Activated CD4-positive, CD25-positive, alpha-beta regulatory T cell (primary cell): ENCODE measurements at places on chromosomes 5 and 9.

GRCh38 chr5:174317256-174317894 is 271.9 kb downstream of the NSG2 start:
- no peak for DNase-seq

DNA sequence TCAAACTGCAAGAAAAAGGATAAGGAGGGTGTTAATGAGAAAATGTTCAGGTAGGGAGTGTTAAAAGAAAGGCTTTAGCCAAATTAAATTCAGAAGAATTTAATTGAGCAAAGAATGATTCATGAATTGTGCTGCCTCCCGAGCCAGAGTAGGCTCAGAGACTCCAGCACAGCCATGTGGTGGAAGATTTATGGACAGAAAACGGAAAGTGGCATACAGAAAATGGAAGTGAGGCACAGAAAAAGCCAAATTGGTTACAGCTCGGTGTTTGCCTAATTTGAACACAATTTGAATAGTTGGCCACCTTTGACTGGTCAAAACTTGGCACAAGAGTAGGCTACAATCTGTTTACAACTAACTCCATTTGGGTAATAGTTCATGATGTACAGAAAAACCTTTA is 9.6 kb upstream of the SLC30A5 start:
- DNase-seq: no peak

DNA sequence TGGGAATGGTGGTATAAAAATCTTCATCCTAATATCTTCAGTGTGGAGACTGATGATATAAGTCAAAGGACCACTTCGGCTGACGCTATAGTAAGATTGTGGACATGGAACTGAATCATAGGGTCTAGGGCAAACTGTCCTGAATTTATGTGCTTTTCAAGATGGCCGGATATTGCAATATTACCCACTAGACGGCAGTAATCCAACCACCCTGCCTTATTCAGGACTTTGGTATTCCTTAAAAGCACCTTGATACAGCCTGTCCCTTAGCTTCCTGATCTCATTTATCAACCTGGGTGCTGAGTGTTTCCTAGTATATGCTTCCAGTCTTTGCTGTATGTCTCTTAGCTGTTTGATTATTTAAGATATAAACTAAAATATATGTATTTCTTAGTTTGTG is 71.2 kb upstream of the COX7C start:
- no peak for DNase-seq

- peak; percentile 0 for DNase-seq
These were observed 144.6 kb downstream of the CETN3 start for GRCh38 chr5:90264689-90265544.

- DNase-seq: no peak
These were observed 367.5 kb downstream of the KDM4C start for GRCh38 chr9:7125231-7125630.

DNA sequence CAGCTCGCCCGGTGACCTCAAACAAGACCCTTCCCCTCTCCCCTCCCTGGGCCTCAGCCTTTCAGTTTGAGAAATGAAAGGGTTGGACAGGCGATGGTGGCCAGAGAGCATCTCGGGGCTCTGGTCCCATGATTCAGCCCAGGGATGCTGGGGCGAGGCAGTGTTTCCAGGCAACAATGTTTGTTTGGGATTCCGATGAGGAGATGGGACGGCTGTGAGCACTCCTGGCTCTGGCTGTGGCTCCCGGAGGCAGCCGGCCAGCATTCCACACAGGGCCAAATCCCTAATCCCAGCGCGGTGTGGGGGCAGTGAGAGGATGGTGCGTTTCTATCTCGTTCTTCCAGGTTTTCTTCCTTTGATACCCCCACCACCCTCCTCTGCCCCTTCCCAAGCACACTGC is 66.0 kb downstream of the HMCN2 start:
- no peak for DNase-seq

DNA sequence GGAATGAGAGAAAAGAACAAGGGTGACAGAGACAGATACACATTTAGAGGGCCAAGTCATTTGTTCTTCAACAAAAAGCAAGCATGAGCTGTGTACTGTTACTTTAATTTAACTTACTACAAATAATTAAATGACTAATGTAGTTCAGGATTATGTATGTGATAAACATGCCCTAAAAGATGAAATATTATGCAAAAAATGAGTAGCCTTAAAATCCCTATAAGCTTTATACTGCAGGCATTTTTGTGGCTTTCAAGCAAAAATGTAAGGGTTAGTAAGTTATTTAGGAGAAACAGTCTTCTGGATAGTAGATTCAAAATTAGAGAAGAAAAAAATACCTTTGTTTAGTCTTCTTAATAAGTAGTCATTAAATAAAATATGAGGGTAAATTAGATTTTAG is 431.2 kb downstream of the CSNK1G3 start:
- no peak for DNase-seq

DNA sequence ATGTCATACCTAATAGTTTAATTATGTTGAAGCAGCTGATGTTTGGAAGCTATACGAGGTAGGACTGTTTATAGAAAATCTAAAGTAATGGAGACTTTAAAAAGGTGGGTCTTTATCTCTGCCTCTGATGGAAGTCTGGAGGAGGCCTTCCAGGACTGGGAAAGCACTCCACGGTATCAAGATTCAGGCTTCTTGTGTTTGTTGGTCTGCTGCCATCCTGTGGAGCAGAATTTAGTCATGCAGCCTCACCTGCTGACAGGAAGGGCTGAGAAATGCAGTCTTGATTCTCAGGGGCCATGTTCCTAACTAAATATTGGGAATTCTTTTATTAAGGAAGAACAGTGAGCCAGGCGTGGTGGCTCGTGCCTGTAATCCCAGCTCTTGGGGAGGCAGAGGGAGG is 15.9 kb downstream of the SPDL1 start:
- DNase-seq: no peak

- DNase-seq: no peak
These were observed 25.2 kb upstream of the ASPN start for GRCh38 chr9:92507496-92507895.

DNA sequence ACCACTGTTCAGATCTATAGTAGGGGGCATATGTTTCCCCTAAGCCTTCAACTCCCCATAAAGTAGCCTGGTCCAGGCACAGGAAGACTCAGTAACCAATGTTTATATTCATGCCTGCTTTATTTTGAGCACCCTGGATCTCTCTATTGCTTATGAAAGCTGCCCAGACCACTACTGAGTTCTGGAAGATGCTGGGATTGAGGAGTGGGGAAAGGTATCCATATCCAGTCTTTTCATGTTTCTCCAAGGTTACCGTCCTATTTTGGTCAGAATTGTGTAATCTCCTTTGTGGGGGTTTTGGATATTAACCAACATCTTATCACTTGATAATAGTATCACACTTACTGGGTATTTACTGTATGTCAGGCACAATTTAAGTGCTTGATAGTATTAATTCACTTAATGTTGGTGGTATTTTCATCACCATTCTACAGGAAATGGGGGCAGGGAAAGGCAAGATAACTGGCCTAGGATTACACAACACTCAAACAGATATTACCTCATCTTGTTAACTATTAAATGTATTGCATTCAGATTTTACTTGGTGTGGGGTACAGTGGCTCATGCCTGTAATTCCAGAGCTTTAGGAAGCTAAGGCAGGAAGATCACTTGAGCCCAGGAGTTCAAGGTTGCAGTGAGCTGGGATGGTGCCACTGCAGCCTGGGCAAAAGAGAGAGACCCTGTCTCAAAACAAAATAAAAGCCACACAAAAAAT is 36.3 kb downstream of the RUSC2 start:
- no peak for DNase-seq

DNA sequence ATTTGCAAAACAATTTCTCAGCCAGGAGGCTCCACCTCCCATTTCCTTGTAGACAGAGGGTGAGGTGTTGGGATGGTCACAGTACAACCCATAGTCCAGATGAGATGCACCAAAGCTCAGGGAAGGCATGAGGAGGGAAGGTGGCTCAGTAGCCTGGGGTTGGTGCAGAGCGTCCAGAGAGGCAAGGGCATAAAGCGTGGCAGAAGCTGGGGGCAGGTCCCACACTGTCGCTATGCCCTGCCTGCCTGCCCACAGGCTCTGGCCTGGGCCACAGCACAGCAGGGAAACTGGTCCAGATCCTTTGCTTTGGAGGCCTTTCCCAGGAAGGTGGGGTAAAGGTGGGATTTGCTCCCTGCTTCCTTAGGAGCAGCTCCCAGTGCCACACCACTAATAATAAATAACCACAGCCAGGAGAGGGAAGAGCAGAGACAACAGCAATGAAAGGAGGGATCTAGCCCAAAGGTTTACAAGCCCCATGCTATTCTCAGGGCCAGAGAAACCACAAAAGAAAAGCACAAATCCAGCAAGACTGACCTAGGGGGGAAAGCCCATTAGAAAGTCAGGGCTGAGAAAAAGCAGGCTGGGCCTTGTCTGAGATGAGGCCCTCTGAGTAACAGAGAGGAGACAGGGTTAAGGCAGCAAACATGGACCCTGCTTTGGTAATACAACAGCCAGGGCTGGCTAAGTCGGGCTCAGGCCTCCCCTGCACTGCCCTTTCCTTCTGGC is 27.2 kb downstream of the PCDHGC5 start:
- DNase-seq: no peak

- DNase-seq: no peak
These were observed 680 bp upstream of the LPCAT1 start for GRCh38 chr5:1524481-1524798.

DNA sequence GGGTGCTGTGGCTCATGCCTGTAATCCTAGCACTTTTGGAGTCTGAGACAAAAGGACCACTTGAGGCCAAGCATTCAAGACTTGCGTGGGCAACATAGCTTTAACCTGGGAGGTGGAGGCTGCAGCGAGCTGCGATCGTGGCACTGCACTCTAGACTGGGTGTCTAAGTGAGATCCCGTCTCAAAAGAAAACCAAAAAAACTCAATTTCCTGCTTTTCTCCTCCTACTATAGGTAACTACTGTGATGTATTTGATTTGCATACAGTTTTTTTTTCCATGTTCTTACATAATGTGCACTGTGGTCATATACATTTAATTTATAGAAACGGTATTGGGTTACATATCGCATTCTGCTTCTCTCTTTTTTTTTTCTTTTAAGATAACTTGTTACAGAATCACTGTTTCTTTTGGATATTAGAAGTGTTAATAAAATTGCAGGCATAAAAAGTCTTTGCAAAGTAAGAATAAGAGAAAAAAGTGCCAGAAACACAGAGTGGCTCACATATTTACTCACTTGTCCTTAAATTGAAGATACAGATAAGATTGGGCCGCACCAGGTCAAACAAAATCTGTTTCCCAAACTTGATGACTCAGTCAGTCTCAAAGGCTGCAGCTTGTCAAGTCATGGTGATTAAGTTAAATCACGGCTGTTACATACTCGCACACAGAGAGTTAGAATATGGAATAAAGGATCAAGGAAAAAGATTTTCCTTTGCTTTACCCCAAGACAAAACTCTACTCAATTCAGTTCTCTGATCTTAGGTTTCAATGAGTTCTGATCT is 2.0 kb upstream of the PTGR1 start:
- no peak for DNase-seq

GRCh38 chr5:166713295-166713694 is 1578.2 kb upstream of the WWC1 start:
- DNase-seq: no peak

GRCh38 chr9:20561531-20561930 is 60.8 kb downstream of the MLLT3 start:
- DNase-seq: no peak

GRCh38 chr9:76512826-76513225 is 53.8 kb downstream of the GCNT1 start:
- DNase-seq: no peak

GRCh38 chr5:89342106-89342876 is 459.3 kb upstream of the MEF2C start:
- DNase-seq: no peak

DNA sequence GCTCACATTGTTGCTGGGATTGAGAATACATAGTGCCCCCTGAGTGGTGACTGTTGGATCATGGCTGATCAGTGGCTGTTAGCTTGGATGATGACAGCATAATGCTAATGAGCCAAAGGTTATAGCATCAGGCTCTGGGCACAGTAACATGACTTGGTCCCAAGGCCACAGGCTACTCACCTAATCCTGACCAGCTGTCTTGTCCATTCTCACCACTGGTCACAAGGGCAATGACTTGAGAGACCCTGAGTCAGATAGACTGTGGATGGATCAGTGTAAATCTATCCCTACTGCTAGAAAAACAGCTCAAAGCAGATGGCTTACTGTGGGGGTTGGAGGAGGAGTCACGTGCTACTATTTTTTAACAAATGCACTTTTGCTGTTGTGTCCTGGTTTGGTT is 74.7 kb downstream of the AOPEP start:
- no peak for DNase-seq

DNA sequence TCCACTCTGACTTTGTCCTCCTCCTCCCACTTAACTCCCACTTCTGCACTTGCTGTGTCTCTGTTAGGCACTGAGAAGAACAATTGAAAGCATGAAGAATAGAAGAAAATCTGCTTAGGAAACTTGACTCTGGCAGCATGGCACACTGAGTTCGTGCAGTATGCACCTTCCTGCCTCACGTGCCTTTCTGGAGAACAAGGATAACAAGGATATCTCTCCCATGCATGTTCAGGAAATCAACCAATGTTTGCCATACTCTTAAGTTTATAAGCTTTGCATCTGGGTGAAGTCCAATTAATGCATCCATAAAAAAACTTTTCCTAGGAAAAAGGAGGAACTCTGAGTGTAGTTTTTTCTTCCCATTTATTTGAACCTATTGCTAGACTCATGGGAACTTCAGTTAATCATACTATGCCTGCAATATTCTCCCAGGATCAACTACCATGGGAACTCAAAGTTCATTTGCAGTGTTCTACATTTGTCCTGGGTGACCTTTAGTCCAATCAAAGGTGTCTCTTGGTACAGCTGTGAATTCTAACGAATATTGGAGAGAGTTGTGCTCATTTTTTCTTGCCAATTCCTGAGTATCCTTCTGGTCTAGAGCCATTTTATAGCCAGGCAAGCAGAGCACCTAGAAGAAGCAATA is 227.0 kb downstream of the ENC1 start:
- no peak for DNase-seq

DNA sequence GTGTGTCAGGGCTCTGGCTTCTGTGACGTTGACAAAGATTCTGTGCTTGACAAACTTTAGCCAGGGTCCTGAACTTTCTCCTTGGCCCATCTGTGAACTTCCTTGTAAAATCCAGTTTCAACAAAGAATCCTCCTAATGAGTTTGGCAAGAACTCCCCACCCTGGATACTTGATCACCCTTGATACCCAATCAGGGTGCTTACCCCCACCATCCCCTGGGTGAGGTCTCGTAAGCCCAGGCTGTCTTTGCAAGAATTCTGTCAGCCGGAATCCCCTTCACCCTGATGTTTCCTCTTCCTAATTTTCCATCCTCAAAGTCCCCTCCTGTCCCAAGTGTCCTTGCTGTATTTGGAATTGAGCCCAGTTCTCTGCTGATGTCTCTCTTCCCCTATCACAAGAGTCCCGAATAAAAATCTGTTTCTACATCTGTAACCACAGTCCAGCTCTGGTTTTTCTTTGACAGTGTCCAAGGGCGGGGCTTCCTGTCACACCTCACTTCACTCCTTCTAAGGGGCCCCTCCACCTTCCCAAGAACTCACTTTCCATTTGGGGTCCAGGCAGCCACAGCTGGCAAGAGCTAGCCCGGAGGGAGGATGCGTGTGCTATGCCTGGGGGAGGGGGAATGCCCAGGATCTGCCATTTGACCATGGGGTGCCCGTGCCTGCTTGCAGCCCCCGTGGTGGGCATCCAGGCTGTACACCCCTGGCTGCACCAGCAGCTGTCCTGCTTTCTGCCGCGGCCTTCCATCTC is 2.7 kb upstream of the CARD19 start:
- no peak for DNase-seq
